ENCODE measurements at places on chromosomes 7 and 10.

GRCh38 chr10:132551093-132551807, 13.7 kb downstream of the INPP5A start:
- no peak overlapping the region for H3K4me3 ChIP-seq
- no peaks in the 10 kb centered on the region for H3K36me3 ChIP-seq
- no peak overlapping the region for H3K27ac ChIP-seq
- DNase-seq, result no peak
- H3K4me1 ChIP-seq, result peaks cover 11% of the 10 kb centered on the region
- H3K27me3 ChIP-seq, result no peaks in the 10 kb centered on the region

DNA sequence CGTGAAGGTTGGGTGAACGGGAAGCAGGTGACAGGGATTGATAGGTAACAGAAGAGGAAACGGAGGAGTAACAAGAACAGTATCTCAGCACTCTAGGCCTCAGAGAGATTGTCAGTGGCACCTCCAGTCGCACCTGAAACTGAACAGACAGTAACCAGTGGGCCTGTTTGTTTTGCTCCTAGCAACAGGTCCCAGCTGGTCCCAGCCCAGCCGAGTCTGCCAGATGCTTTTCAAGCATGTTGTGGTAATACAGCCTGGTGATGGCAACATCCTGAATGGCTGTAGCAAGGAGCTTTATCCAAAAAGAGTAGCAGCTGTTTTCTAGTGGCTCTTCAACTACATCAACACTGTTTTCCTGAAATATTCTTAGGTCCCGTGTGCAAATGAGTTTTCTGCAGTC, 4.7 kb downstream of the CACNB2 start:
- H3K27ac ChIP-seq, result no peak overlapping the region
- no peaks in the 10 kb centered on the region for H3K27me3 ChIP-seq
- H3K36me3 ChIP-seq, result no peaks in the 10 kb centered on the region
- peak; percentile 47 for DNase-seq
- H3K4me1 ChIP-seq, result no peaks in the 10 kb centered on the region
- no peak overlapping the region for H3K4me3 ChIP-seq

DNA sequence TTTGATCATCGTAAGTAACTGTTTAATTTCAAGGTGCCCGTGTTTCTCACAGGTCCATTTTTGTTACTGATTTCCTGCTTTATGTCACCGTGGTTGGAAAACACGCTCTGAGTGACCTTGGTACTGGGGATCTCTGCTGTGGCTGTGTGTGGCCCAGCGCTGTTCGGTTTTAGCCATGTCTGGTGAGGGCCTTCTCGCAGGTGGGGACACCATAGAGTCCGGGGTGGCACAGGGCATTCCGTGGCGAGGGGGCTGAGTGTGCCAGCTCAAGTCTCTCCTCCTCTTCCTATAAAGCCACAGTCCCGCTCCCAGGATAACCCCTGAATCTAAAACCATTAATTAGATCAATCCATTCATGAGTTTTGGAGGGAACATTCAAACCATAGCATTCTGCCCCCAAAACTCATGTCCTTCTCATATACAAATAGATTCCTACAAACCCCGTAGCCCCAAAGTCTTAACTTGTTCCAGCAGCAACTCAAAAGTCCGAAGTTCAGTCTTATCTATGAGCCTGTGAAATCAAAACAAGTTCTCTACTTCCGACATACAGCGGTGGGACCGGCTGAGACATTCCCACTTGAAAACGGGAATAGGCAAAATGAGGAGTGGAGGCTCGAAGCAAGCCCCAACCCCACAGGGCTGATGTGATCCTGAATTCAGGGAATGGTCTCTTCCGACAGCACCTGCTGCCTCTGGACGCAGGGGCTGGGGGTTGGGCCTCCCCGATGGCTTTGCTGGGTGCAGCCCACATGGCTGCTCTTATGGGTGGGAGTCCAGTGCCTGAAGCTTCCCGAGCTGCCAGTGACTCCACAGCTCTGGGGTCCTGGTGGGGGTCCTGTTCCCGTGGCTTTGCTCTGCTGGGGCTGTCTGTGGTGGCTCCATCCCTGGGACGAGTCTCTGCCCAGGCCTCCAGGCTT, 55.0 kb upstream of the NKX6-2 start:
- H3K36me3 ChIP-seq, result no peaks in the 10 kb centered on the region
- no peaks in the 10 kb centered on the region for H3K4me1 ChIP-seq
- no peak overlapping the region for H3K4me3 ChIP-seq
- no peak for DNase-seq
- peaks cover 6% of the 10 kb centered on the region for H3K27me3 ChIP-seq

DNA sequence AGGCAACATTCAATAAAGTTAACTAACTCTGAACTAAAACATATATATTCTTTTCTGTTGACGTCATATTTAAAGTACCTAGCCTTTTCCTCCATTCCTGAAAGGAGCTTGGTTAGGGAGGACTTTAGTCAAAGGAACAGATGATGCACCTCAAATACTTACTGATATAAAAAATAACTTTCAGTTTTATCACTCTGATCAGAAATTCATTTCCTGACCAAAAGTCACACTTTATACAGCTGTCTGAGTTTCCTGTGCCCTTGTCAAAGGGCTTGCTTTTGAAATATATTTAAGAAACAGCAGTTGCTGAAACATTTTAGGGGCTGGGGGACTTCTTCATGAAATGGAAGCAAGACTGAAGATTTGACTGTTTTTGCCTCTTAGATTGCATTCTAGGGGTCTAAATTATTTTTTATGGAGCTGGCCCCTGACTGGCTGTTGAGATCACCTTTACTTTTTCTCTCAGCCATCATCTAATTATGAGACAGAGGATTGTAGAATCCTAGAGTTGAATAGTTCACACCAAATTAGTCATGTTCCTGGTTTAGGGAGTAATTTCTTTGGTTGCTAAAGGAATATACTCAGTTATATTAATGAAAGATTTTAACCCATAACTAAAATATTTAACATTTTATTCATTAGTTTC, 46.6 kb downstream of the GLCCI1 start:
- no peak overlapping the region for H3K27ac ChIP-seq
- H3K4me1 ChIP-seq, result peaks cover 2% of the 10 kb centered on the region
- no peak for DNase-seq
- H3K36me3 ChIP-seq, result no peaks in the 10 kb centered on the region

DNA sequence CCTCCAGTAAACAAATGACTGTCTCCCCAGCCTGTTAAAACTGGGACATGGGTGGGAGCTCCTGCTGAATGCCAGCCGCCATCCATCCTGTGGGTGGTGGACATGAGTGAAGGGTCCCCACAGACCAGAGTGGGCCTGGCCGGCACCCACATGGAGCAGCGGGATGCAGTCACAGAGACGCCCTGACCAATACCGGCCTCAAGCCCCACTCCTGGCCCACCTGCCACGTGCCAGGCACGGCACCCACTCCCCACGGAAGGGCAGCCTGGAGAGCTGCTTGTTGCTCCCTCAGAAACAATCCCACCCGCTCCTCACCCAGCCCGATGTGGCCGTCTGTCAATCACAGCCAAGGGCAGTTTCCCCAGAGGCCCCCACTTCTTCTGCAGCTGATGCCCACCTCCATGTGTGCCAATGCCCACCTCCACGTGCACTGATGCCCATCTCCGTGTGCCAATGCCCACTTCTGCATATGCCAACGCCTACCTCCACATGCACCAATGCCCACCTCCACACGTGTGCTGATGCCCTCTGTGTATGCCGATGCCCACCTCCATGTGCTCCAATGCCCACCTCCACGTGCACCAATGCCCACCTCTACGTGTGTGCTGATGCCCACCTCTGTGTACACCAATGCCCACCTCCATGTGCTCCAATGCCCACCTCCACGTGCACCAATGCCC, 42.8 kb upstream of the DNAAF5 start:
- H3K27me3 ChIP-seq, result no peaks in the 10 kb centered on the region
- H3K4me1 ChIP-seq, result no peaks in the 10 kb centered on the region
- DNase-seq, result no peak

DNA sequence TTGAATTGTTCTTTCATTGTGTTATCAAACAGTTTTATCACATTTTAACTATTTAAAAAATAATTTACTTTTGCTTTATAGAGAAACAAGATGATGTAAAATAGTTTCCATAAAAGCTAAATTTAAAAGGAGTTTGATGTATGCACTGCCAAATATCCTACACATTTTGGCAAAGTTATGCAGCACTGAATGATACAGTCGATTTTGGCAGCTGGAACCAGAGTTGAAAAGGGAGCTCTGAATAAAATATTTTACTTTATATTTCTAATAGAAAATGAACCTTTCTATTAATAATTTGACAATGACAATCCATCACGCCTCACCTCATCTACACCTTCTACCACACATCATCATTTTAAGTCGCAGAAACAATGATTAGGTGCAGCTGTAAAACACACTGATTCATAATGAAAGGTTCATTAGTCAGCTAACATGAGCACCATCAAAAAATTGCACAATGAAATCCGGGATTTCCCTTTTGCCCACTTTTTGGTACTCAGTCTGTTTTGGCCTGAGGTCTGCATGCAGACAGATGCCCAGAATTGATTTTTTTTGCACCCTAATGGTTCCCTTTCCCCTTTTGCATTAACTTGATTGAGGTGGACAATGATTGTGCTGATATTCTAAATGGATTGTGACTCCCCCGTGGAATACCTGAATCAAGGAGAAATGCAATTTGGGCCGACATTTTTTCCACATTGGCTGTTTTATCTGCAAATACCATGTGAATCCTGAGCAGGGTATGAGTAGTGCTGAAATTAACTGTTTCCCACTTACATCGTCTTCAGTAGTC, 105.8 kb downstream of the THSD7A start:
- DNase-seq, result no peak
- no peak overlapping the region for H3K27ac ChIP-seq
- H3K27me3 ChIP-seq, result no peaks in the 10 kb centered on the region
- no peak overlapping the region for H3K4me3 ChIP-seq
- no peaks in the 10 kb centered on the region for H3K36me3 ChIP-seq

DNA sequence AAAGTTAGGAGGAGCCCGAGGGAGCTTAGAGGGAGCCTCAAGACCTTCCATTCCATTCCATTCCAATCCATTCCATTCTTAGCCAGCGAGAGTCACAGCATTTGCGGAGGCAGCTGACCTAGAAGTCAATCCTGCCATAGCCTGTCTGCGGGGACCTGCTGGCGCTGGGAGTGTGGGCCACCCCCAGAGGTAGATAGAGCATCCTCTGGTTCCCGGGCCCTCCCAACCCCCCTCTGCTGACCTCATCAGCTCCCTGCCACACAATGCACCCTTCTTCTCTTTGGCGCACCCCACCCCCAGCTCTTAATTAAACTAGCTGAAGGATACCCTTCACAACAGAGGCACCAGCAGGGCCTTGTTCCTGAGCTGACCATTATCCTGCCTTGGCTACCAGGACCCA, 152.5 kb upstream of the ZMIZ1 start:
- H3K4me1 ChIP-seq, result no peaks in the 10 kb centered on the region
- H3K27me3 ChIP-seq, result no peaks in the 10 kb centered on the region

GRCh38 chr10:13613519-13613918, 26.8 kb downstream of the PRPF18 start:
- H3K4me3 ChIP-seq, result no peak overlapping the region
- peak; percentile 9 for DNase-seq
- no peaks in the 10 kb centered on the region for H3K27me3 ChIP-seq
- H3K27ac ChIP-seq, result no peak overlapping the region
- H3K36me3 ChIP-seq, result no peaks in the 10 kb centered on the region

- H3K27me3 ChIP-seq, result no peaks in the 10 kb centered on the region
- no peaks in the 10 kb centered on the region for H3K4me1 ChIP-seq
- H3K4me3 ChIP-seq, result no peak overlapping the region
- no peak overlapping the region for H3K27ac ChIP-seq
- no peaks in the 10 kb centered on the region for H3K36me3 ChIP-seq
These were observed 52.3 kb downstream of the FOXP2 start for GRCh38 chr7:114466917-114467316.

DNA sequence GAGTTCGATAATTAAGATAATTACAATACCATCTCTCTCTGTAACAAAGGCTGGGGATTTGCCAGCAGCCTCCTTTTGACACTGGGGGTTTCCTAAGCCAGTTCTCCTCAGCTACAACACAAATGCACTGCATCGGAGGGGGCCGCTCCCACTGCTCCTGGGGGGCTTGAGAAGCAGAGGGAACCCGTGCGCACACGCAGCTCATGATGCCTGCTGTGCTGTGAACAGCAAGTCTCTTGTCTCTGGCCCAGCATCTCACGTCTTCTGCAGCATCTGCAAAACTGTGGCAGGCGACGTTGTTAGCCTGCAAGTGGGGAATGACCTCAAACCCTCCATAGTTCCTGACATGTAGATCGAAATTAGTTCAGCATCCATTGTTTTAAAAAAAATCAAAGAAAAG, 5.5 kb downstream of the VIPR2 start:
- H3K4me1 ChIP-seq, result no peaks in the 10 kb centered on the region
- no peak overlapping the region for H3K4me3 ChIP-seq
- no peaks in the 10 kb centered on the region for H3K36me3 ChIP-seq
- H3K27me3 ChIP-seq, result no peaks in the 10 kb centered on the region

GRCh38 chr10:33441561-33441960, 107.1 kb upstream of the NRP1 start:
- H3K27me3 ChIP-seq, result no peaks in the 10 kb centered on the region
- no peaks in the 10 kb centered on the region for H3K36me3 ChIP-seq
- H3K27ac ChIP-seq, result no peak overlapping the region
- H3K4me1 ChIP-seq, result no peaks in the 10 kb centered on the region
- no peak overlapping the region for H3K4me3 ChIP-seq
- DNase-seq, result no peak

- H3K27me3 ChIP-seq, result no peaks in the 10 kb centered on the region
- no peak for DNase-seq
- H3K27ac ChIP-seq, result no peak overlapping the region
- H3K4me1 ChIP-seq, result no peaks in the 10 kb centered on the region
- H3K36me3 ChIP-seq, result no peaks in the 10 kb centered on the region
These were observed 9.8 kb upstream of the ACTA2 start for GRCh38 chr10:88962336-88962735.

- H3K36me3 ChIP-seq, result no peaks in the 10 kb centered on the region
- no peaks in the 10 kb centered on the region for H3K4me1 ChIP-seq
- H3K27ac ChIP-seq, result no peak overlapping the region
- H3K27me3 ChIP-seq, result no peaks in the 10 kb centered on the region
- DNase-seq, result no peak
- H3K4me3 ChIP-seq, result no peak overlapping the region
These were observed 16.2 kb upstream of the C10orf90 start for GRCh38 chr10:126686719-126687118.

DNA sequence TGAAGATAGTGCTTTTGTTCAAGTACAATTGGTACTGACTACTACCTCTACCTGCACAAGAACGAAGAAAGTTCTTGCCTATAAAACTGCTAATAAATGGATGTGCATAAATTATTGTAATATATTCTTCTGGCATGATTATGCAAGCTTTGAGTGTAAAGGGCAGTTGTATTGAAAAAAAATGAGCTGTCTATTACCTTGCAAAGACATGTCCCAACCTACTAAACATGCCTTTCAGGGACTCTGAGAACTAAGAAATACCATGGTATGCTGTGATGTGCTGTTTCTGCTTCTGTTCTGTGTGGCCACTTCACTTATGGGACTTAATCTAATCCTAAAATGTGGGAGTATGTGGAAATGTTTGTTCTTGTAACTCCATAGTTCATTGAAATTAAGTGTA, 1083.4 kb downstream of the LRMDA start:
- no peak overlapping the region for H3K4me3 ChIP-seq
- H3K36me3 ChIP-seq, result no peaks in the 10 kb centered on the region
- no peak for DNase-seq
- no peaks in the 10 kb centered on the region for H3K27me3 ChIP-seq
- H3K27ac ChIP-seq, result no peak overlapping the region
- no peaks in the 10 kb centered on the region for H3K4me1 ChIP-seq

DNA sequence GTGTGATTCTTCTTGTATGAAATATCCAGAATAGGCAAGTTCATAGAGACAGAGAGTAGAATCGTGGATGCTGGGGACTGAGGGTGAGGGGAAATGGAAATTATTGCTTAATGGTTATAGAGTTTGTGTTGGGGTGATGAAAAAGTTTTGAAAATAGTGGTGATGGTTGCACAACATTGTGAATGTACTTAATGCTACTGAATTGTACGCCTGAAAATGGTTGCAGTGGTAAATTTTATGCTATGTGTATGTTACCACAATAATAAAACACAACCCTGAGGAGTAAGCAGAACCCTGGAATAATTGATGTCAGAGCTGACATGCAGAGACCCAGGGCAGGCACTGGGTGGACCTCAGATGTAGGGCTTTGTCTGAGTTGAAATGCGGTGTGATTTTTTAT, 57.6 kb downstream of the TACR2 start:
- H3K4me1 ChIP-seq, result peaks cover 19% of the 10 kb centered on the region
- H3K4me3 ChIP-seq, result no peak overlapping the region
